ENCODE measurements at places on chromosomes 12 and 14.

- DNase-seq = no peak
Measured at GRCh38 chr12:56202838-56203237, 13.6 kb upstream of the SMARCC2 start.

- no peak for DNase-seq
Measured at GRCh38 chr12:662566-663292, 516 bp downstream of the NINJ2 start.

DNA sequence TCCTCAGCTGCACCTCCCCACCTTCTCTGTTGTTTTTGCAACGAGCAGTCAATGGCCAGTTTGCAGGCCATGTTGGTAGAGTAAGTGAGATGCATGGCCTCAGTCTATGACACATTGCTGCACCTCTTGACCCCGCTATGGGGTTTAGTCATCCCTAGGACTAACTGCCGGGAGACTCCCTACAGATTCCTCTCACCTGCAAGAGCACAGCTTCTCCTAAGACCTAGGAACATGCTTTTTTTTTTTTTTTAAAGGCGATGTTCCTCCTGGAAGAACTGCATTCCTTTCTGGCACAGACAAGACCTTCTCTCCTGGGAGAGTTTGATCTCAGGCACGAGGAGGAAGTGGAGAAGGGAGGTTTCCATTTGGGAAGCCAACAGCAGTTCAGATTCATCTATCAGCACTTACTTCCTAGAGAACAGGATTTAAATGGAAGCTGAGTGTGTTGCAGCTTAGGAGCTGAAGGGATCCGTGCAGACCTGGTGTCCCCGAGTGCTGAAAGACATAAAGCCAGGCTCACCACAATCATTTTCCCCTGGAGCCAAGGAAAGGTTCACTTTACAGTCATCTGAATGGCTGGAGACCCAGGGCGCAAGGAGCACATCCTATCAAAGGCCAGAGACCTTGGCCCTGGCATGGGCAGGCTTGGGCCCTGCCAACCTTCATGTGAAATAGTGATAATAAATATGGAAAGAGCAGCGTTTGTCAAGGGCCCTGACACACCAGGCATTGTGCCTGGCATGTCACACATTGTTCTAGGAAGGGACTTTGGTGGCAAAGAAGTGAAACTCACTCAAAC is 104.1 kb downstream of the LGMN start:
- DNase-seq = no peak

- DNase-seq = peak; percentile 42
Measured at GRCh38 chr12:106149096-106149784, 10.5 kb upstream of the NUAK1 start.

DNA sequence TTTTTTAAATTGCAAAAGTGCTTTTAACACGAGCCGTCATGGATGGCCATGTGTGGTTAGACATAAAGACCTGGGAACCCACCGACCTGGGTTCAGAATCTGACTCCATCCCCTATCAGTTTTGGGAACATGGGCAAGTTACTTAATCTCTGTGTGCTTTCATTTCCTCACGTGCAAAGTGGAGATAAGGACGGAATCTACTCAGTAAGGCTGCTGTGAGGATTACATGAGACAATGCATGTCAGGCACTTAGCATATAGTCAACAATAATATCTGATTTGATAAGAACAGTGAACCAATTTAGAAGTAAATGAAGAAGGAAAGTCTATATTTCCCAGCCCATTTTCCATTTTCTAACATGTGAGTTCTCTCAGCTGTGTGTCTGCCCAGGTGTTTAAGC is 235.4 kb downstream of the SUDS3 start:
- DNase-seq = no peak

DNA sequence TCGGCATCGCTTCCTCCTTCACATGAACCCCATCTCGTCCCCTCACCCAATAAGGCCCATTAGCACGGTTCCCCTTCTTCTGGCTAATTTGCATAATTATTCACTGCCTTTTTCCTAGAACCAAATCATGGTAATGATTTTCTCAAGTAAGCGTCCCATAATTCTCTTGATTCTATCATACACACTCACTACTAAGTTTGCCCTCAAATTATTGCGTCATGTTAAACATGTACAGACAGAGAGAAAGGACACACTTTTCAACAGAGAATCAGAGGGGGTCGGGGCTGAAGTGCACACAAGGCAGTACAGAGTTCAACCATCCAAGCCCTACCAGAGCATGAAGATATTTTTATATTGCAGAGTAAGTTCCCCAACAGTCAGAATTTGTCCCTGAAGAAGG is 256.6 kb downstream of the FOXN3 start:
- no peak for DNase-seq

- no peak for DNase-seq
Measured at GRCh38 chr12:105329926-105330282, 587 bp upstream of the C12orf75 start.

DNA sequence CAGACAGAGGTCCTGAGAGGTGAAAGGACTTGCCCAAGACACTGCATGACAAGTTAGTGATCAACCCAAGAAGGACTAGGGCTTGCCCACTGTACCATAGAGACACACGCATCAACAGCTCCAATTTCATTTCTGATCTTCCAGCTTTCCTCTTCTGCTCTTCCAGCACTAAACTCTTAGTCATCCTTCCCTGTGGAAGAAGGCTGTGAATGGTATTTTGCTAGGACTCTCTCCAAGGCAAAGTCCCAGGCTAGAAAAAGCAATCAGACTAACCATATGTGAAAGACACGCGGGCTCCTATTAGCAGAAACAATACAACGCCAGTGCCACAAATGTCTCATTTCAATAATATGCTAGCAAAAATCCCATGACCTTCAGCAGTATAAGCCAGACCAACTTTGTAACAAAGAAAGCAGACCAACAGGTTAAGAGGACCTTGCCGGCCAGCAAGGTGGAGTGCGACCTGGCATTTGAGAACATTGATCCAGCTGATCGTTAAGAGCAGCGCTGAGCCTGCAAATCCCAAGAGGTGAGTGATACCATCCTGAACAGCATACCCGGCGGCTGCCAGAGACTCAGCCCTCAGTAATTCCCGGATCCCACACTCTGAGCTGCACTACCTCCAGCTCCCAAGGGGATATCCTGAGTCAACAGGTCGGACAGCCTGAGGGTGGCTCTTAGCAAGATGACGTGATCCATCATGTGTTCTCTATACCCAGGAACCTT is 132.5 kb downstream of the FOXN3 start:
- DNase-seq = no peak

DNA sequence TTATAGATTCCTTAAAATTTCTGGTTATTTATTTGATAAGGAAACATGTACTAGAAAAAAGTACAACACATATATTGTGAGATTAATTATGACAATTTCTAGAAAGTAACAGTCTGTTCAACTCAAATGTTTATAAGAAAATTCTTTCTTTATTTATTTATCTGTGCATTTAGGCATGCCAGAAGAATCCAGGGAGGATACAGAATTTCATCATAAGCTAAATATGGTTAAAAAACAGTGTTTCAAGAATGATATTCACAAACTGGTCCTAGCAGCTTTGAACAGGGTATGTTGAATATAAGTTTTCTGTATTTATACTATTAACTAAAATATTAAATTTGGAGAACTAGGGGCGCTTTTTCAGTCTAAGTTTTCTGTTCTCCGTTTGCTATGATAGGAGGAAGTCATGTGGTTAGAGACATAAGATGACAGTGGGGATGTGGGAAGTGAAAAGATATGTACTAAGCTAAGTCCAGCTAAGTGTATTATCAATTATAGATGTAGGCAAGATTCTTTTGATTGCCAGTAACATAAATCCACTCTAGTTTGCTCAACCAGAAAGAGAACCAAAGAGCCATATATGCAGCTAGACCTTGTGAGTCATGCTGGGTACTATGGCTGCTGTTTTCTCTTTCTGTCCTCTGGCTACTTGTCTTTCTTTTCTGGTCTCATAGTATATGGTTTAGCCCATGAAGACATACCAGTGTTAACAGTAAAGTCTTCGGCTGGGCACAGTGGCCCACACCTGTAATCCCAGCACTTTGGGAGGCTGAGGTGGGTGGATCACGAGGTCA is 39.0 kb downstream of the LRRK2 start:
- no peak for DNase-seq

GRCh38 chr12:22262309-22262708 is 72.2 kb downstream of the ST8SIA1 start:
- no peak for DNase-seq

Data from endothelial cell (in vitro differentiated cells).